ENCODE measurements at places on chromosomes 13 and 19.

DNA sequence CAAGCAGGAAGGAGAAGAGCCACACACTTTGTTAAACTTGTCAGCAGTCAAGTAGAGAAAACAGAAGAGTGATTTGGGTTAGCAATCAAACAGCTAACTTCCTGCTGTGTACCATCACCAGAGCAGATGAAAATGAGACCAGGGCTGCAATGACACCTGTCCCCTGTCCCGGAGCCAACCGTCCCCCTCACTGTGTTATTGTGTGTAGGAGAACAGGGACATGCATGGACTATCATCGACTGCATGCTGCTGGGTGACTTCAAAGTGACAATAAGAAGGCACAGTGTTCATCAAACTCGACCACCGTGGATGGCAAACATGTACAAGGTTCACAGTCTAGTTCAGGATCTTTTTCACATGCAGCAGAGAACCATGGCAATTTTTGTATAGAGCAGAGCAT is 94.0 kb upstream of the SLC15A1 start:
- DNase-seq, result no peak

DNA sequence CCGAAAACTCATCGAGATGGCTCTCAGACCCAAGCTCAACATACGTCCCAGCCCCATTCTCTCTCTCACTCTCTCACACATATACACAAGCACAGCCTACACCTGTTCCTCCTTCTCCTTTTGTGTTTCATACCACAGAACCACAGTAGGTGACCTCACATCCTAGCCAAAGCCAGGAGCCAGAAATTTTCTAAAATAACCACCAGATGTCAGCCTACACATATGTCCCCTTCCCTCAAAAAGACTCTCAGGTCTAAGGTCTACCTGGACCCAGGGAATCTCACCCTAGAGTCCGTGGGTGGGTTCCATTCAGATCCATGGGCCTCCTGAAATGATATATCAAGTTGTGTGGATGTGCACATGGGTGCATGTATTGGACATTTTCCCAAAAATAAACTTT is 104.2 kb upstream of the IPO5 start:
- DNase-seq, result peak; percentile 39

DNA sequence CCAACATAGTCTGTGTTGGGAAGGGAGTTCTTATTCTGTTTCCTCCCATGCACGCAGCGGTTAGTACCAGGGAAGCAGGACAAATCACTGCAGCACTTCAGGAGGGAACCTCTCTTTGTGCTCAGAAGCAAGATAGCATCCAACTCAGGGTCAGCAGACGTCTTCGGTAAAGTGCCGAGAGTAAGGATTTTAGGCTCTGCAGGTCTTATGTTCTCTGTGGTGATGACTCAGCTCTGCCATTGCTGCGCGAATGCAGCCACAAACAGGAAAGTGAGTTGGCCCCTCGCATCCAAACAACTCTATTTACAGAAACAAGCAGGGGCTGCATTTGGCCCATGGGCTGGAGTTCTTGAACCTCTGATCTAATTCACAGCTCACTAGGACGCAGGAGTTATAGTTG is 122.1 kb upstream of the SPATA13 start:
- DNase-seq, result peak; percentile 48

GRCh38 chr19:55152017-55152416 is 3.0 kb upstream of the TNNT1 start:
- DNase-seq, result no peak

DNA sequence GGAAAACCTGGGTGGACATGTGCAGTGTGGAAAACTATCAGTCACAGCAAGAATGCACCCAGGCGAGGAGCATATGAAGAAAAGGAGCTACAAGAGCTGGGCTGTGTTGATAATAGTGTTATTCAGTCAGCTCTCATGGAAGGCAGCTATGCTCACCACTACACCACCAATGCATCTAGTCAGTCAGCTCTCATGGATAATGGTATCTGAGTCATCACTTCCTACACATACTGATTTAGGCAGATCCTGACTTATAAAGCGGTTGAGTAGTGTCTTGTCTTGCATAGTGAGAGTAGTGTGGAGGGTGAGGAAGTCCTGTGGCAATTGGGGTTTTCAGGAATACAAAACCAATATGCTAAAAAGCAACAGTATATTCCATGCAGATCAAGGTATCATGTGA is 9.1 kb upstream of the ZNF160 start:
- peak; percentile 6 for DNase-seq

DNA sequence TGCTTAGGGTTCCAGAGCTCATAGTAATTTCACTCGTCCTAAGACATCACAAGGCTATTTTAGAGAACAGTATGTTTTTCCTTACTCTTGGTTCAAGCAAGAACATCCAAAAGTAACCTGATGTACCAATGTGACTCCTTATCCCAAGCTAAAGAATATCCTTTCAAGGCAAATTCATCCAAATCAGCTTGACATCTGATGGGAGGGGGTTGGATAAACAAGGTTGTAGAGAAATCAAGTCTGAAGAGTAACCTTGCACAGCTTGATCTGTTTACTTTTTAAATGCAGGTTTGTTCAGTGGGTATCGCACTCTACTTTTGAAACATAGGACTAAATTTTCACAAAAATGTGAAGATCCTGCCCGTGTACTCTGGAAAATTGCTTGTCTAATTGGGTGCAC is 201.2 kb downstream of the GGACT start:
- no peak for DNase-seq

DNA sequence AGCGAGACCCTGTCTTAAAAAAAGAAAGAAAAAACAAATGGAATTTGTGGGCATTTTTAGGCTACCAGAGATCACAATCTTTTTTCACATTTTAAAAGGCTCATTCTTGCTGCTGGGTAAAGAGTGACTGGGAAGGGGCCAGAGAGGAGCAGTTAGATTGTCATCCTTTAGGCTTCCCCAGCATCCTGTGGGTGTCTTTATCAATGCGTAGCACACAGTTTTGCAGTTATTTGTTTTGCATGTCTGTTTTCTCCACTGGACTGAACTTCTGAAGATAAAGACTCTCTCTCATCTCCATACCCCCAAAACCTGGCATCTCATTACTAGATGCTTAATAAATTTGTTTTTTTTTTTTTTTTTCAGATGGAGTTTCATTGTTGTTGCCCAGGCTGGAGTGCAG is 2.1 kb upstream of the UTP14C start:
- DNase-seq, result no peak

DNA sequence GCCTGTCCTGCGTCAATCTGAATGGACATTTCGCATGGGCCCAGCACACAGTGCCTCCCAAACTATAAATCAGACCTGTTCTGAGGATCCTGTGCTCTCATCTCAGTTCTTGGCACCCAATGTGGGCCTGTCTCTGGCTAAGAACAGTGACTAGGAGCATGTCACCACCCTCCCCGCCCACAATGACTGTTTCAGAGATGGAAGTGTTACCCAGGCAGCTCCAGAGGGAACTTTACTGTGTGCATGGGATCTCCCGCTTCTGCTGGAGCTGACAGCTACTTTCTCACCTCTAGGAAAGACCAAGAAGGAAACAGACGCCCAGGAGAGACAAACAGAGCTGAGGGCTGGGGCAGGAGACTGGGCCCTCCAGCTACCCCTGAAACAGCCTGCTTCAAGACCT is 45.0 kb downstream of the KCTD15 start:
- DNase-seq, result no peak

DNA sequence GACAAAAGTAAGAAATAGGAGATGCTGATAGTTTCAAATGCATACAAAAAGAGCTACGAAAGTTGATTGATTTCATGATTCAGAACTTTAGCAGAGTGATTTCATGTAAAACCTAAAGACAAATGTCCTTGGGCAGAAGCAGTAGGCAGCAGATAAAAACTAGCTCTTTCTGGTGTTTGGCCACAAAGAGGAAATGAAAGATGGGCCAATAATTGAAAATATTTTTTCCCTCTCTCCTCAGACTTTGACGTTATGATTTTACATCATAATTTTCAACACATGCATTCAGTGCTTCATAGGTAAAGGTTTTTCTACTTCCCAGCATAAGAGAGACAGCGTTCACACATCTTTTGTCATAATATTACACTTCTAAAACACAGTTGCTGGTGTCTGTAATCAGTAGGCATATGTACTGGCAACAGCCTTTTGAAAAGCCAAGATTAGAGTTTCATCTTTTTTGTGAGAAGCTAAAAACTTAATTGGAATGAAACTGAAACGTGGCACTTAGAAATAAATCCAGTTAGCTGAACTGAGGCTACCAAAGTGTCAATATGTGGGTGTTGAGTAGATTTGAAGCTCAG is 9.3 kb downstream of the SCEL start:
- DNase-seq, result no peak

GRCh38 chr19:32581705-32582179 is 752 bp downstream of the PDCD5 start:
- peak; percentile 30 for DNase-seq

DNA sequence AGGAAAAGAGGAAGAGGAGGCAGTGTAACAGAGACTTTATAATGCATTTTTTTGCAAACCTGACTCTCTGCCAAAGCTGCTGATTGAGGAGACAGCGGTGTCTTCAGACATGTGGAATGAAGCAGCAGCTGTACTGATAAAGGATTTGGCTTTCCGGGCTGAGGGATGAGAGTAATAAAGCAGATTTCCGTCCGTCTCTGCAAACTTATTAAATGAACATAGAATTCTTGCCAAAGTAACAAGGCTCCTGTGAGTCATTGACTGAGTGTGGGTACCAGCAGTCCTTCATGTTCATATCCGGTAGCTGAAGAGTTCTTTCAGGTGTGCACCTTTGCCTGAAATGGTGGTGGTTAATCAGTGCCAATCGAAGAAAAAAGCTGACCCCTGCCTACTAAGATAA is 112.6 kb downstream of the LIG4 start:
- no peak for DNase-seq

- no peak for DNase-seq
Measured at GRCh38 chr19:11539495-11540365, 1.1 kb downstream of the CNN1 start.

DNA sequence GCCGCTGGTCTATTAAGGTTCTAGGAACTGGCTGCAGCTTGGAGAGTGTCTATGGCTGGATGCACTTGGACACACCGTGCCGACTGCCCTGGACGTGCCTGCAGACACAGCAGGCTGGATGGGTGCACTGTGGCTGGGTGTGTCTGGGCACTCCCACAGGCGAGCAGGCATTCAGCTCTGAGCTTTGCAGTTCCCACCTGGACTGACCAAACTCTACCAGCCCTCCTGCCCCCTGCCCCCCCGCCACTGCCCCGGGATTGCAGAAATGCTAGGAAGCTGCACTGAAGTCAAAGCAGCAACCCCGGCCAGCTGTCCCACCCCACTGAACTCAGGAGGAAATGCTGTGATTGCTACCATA is 7.0 kb upstream of the LRP3 start:
- peak; percentile 61 for DNase-seq

DNA sequence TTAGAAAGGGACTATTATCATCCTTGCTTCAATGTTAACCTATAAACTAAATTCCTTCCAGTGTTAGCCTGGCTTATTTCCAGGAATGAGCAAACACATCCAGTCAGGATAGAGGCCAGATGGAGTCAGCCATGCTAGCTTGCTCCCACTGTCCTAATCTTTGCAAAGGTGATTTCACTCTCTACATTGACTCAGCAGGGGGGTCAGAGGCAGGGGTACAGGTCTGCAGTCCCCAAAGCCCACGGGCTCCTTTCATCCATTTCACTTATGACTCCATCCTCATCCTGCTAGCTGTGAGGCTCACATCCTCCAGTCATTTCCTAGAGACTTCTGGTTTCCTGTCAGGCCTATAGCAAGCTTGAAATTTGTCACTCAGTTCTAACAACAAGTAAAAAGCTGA is 63.4 kb upstream of the CEACAM8 start:
- DNase-seq, result no peak

- peak; percentile 75 for DNase-seq
Measured at GRCh38 chr13:111204438-111205177, 89.5 kb downstream of the ARHGEF7 start.

DNA sequence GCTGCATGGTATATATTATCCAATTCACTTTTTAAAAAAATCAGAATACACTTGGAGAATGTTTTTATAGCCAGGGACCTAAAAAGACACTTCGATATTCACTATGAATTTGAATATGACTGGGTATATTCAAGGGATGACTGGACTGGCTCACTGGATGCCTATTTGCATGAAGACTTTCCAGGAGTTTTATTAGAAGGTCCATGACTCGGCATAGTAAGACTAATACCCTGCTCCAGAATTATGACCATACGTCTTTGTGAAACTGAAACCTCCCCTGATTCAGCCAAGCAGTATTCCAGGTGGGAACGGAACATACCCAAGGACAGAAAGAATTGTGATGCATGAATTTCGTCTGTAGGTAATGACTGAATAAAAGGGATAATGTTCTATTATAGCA is 3.9 kb upstream of the FAM216B start:
- DNase-seq, result no peak

GRCh38 chr13:71866335-71867130 is 471 bp downstream of the DACH1 start:
- peak; percentile 69 for DNase-seq

DNA sequence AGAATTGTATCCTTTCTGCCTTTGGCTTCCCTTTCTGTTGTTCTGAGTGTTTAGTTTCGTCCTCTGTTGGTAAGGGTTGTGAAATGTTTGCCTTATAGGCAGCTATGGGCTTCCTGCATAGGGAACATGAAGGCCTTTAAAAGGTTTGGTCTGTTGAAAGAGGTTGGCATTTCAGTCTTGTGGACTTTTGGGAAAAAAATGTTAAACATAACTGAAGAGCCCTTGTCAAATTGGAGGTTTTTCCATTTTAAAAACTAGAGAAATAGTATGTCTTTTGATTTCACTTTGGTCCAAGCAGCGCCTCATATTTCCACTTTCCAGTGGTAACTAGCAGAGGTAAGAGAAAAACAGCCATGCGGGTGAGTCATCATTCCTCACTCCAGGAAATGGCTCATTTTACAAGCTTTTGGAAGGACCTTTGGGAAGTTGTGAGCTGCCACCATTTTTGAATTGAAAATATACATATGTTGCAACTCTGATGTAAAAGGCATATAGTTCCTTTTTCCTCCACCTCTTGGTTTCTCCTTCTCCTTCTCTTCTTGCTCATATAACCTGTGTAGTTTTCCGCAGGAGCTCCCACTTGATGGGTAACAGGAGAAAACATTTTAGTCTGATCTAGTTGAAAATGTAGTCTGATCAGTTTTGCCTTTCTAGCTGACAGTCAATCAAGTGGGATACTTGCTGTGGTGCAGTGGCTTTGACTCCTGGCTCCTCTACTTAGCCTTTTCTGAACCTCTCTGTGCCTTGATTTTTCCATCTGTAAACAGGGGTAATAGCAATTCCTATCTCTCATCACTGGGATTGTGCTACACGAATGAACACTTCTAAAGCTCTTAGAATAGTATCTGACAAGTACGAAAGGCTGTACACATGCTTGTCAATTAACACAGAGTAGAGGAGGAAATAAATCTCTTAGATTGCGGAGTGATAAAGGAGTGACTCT is 23.0 kb downstream of the GPC6 start:
- no peak for DNase-seq

DNA sequence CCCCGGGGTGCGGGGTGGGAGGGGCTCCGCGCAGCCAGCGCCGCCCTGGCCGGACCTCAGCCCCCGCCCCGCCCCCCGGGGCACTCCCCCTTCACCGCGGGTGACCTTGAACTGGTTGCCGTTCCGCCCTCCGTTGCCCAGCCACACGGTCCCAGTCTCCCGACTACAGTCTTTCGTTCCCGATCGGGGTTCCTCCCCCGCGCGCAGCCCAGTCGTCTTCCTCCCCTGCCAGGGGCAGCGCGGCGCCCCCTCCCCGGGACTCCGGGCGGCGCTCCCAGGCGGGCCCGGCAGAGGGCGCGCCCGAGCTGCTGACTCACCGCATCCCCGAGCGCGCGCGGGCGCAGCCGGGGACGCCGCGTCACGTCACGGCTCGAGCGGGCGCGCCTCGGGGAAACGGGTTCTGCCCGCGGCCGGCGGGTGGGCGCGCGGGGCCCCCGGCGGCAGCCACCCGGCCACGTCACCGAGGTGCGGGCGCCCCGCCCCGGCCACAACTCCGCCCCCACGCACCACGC is 459 bp downstream of the MIDN start:
- peak; percentile 76 for DNase-seq
